Left colon (tissue), 2 donors: ENCODE measurements at places on chromosomes 16 and 17. TPM values are rescaled to one million over a fixed set of nuclear protein-coding genes. Genes with fewer than 3 reads are reported as not detected.

PPY gene
- 2.0 TPM for total RNA-seq

DNA sequence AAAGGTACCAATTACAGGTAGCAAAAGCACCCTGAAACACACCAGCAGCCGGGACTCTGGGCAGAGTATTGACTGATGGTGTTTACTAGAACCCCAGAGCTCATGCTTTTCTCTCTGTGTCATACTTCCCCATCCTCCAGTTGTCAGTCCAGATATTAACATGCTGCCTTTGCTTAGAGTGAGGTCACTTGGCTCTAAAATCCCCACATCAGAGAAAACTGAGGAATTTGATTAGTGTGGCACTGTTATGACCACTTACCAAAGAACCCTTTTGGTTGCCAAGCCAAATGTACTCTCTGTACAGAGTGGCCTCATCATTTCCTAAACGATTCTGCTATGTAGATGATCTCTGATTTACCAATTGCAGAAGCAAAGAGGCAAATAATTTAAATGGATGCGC, 80.4 kb downstream of the ABCC12 start:
- no peak for DNase-seq

DNA sequence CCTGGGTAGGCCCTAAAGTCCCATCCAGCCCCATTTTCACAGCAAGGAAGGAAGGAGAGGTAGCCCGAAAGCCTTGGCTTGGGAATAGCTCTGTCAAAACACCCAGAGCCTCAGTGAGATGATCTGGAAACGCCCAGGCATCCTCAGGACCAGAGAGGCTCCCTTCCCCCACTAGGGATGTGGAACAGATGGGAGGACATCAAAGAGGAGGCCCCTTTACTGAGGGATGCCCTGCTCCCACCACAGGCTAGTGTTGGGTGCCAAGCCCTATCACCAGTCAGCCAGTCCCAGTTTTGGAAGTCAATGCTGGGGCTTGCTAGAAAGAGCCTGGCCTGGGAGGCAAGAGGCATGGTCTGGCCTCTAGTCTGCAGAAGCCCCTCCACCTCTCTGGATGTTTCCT, 4.7 kb downstream of the TPPP3 start:
- DNase-seq, result no peak

DNA sequence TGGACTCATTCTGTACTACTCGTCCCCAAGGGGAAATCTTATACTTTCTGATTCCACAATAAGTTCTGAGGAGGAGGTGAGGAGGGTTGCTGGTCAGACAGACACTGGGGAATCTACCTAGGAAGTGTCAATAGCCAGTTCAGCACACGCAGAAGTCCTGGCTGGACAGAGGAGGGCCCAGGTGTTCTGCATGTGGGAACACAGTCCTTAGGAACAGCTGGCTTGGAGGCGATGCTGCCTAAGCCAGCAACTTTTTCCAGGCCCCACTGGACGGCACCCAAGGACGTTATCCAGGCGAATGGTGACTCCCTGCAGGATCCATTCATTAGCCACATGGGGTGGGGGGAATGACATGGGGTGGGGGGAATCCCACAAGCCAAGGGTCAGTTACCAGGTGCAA, 29.9 kb upstream of the WFIKKN2 start:
- no peak for DNase-seq

SLC6A2 gene
- 0.31 TPM for total RNA-seq

- no peak for DNase-seq
Measured at GRCh38 chr17:4490637-4491061, 8.0 kb upstream of the SPNS2 start.

AATK gene
- total RNA-seq, result 37.0 TPM

- no peak for DNase-seq
Measured at GRCh38 chr16:8808613-8809353, 11.1 kb downstream of the PMM2 start.
